ENCODE measurements at places on chromosomes 7 and 10.

- DNase-seq, result no peak
Measured at GRCh38 chr7:714251-714671, 12.2 kb upstream of the DNAAF5 start.

DNA sequence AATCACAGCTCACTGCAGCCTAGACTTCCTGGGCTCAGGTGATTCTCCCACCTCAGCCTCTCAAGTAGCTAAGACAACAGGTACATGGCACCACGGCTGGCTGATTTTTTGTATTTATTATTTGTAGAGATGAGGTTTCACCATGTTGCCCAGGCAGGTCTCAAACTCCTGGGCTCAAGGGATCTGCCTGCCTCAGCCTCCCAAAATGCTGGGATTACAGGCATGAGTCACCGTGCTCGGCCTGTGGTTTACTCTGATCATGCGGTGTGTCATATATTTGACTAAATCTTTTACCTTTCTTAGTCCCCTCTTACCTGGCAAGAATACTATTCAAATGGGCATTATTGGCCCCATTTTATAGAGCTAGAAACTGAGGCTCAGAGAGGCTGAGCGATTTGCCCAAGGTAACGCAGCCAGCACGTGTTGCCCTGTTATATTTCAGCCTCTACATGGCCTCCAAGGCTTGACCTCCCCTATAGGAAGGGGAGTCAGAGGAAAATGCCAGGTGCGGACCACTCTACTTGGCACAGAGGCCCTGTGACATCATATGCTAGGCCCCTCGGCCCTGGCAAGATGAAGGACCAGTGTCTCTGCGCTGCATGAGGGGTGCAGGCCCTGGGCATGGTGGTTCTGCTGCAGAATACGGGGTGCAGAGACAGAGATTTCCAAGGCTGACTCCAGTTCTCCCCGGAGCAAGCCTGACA lies 8.2 kb downstream of the ZCCHC24 start:
- DNase-seq, result no peak

DNA sequence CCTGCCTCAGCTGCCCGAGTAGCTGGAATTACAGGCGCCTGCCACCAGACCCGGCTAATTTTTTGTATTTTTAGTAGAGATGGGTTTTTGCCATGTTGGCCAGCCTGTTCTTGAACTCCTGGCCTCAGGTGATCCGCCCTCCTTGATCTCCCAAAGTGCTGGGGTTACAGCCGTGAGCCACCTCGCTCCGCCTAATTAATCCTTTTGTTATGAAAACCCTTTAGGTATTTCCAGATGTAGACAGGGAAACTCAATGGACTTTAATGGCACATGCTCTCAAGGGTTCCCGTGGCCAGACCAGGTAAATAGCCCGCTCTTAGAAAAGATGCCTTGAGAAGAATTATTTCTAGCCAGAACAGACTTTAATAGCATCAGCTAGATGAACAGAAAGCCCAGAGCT lies 19.7 kb upstream of the EXOC4 start:
- DNase-seq, result no peak

DNA sequence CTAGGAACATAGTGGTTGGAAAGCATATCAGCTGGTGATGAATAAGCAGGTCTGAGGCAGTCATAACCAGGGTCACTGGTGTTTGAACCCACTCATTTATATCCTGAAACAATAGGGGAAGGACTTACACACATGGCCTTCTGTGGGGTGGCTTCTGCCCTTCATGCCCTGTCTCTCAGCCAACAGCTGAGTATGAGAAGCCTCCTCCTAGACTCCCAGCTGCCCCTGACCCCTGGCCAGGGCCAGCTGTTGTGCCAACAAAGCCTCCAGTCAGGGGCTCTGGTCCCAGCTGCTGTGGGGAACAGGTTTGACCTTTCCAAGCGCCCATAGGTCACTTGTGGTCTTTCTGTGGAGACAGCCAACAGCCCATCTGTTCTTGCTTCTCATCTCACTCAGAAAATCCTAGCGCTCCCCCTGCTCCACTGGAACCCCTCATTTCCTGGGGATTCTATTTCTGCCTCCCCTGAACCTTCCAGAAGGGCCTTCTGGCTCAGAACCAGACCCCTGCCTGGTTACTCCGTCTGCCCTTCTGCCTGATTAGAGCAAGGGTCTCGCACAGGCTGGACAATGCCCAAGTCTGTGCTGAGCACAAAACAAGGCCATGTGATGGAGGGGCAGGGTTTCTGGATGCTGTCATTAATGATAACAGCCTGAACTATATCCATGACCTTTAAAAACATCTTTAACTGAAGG lies 9.7 kb upstream of the PURB start:
- DNase-seq, result no peak

DNA sequence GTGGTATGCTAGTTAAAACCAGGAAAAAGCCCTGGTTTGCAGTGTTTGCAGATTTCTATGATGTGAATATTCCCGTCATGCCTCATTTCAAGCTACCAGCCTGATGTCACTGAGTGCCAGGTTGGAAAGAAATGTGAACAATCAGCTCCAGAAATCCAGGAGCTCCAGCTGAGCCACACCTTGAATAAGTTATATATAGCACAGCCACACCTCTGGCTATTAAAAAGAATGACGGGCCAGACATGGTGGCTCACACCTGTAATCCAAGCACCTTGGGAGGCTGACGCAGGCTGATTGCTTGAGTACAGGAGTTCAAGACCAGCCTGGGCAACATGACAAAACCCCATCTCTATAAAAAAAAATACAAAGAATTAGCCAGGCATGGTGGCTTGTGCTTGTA lies 18.7 kb upstream of the SLF2 start:
- no peak for DNase-seq

- DNase-seq, result no peak
Measured at GRCh38 chr10:50788951-50789945, 49.5 kb downstream of the ASAH2B start.

- no peak for DNase-seq
Measured at GRCh38 chr10:50351483-50352146, 100.3 kb upstream of the ASAH2 start.

GRCh38 chr7:119967221-119967620 lies 305.8 kb upstream of the KCND2 start:
- DNase-seq, result no peak

- no peak for DNase-seq
Measured at GRCh38 chr10:75887992-75888680, 456.7 kb downstream of the LRMDA start.

DNA sequence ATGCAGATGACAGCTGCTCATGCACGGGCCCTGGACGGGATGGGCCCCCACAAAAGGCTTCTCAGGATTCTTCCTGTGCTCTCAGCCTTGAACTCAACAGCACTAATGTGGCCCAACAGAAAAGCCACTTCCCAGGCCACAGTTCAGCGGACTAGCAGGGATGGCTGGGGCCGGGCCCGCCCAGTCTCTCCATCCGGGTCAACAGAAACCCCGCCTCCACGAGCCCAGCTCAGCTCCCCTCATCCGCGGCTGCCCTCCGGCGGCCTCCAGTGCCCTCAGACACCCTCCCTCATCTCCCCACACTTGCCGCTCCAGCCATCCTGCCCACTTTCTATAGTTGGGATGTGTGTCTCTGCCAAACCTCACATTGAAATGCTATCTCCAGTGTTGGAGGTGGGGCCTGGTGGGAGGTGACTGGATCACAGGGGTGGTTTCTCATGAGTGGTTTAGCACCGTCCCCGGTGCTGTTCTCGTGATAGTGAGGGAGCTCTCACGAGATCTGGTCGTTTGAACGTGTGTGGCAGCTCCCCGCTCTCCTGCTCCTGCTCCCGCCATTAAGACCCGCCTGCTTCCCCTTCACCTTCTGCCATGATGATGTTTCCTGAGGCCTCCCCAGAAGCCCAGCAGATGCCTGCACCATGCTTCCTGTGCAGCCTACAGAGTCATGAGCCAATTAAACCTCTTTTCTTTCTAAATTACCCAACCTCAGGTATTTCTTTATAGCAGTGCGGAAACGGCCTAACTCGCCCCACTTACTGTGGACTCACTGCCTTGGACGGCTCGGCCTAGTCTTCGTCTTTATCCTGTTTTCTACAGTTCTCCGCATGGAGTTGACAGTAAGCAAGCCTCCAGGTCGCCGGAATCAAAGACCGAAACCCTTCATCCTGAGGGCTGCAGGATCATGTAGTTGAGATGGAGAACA lies 169.9 kb upstream of the RNF32 start:
- no peak for DNase-seq

DNA sequence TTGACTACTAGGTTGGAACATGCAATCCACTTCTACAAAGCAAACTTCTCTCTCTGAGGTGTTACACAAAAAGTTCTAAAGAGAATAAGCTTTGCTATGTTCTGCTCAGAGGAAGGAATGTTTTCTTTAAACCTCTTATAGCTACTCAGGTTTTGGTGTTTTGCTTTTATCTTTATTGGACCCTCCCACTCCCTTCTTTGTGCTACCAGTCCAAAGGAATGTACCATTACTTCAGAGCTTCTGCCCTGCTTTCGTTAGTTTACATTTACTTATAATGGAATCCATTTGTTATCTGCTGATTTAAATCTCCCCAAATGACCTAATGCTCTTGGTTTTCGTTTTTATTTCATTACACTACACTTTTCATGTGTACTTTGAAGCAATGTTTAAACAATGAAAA lies 154.9 kb downstream of the ATE1 start:
- DNase-seq, result no peak

- DNase-seq, result no peak
Measured at GRCh38 chr10:24153031-24153430, 55.9 kb upstream of the KIAA1217 start.

DNA sequence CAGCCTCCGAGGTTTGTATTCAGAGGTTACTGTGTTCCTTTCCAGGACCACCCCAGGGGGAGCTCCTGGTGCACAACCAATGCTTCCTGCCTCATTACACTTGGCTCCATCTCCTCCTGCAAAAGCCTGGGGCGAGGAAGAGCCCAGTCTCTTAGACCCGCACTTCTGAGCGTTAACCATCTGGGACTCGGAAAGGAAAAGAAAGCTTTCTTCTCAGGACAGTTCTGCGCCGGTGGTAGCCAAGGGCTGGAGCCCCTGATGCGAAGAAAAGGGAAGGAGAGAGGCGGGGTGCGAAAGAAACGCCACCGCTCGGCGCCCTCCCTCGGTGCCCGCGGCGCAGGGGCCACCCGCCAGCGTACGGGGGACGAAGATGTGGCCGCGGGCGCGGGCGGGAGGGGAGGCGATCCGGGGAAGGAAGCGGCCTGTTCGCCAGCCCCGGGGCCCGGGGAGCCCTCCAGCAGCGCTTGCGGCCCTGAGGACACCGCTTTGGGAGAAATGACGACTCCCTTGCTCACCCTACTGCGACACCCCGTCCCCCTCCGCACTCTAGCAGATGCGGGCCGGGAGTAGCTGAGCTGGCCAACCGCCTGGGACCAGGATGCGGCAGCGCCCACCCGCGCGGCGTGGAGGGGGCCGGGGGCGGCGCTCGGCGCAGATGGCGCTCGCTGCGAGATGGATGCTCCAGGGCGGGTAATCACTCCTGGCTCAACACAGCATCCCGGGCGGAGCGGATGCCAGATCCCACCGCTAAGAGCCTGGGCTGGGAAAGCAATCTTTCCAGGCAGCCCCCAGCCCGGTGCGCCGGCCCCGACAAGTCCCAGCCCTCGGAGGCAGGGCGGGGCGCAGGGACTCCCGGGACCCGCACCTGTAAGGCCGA lies 1.3 kb downstream of the NRCAM start:
- no peak for DNase-seq

- DNase-seq, result no peak
Measured at GRCh38 chr10:111004016-111004415, 72.8 kb upstream of the ADRA2A start.

- DNase-seq, result no peak
Measured at GRCh38 chr7:44194562-44195145, 5.4 kb upstream of the GCK start.

DNA sequence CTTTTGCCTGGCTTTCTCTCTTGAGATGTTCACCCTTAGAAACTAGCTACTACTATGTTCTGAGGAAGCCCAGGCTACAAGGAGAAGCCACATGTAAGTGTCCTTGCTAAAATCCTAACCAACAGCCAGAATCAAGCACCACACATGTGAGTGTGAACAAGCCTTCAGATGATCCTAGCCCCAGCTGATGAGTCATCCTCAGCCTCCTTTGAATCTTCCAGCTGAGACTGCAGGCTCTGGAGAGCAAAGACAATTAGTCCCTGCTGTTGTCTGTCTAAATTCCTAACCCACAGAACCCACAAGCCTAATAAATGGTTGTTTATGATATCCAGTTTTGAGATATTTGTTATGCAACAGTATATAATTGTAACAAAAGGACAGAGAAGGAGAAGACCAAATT lies 92.8 kb upstream of the TAC1 start:
- no peak for DNase-seq

DNA sequence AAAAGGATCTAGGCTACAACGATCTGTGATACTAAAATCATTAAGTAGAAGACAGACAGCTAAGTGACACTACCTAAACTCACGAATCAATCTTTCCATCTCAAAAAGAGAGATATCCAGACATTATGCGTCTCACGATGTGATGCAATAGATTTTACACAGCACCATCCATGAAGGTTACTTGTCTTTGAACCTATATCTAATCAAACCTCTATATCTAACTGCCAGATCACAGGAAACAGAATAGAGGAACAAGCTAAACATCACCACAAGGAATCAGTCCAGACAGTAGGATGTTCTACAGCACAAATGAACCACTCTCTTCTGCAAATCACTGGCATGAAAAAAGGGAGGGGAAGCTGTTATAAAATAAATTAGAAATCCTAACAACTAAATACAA lies 4.1 kb downstream of the RAPGEF5 start:
- DNase-seq, result no peak

- no peak for DNase-seq
Measured at GRCh38 chr7:205115-206010, 13.0 kb downstream of the FAM20C start.

DNA sequence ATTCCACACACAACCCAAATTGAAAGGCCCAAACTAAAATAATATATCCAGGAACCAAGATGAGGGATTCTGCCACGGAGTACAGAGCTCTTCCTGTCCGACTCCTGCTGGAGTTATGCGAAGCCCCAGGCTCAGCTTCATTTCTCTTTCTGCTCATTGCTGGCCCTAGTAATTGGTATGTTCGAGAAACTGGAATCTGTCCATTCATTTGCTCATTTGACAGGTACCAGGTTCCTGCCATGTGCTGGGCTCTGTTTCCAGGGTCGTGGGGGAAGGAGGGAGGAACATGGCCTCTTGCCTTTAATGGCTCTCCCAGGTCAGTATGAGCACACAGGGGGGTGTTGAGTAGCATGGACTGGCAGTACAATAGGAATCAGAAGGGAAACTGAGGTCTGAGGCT lies 179.2 kb upstream of the SHH start:
- no peak for DNase-seq

DNA sequence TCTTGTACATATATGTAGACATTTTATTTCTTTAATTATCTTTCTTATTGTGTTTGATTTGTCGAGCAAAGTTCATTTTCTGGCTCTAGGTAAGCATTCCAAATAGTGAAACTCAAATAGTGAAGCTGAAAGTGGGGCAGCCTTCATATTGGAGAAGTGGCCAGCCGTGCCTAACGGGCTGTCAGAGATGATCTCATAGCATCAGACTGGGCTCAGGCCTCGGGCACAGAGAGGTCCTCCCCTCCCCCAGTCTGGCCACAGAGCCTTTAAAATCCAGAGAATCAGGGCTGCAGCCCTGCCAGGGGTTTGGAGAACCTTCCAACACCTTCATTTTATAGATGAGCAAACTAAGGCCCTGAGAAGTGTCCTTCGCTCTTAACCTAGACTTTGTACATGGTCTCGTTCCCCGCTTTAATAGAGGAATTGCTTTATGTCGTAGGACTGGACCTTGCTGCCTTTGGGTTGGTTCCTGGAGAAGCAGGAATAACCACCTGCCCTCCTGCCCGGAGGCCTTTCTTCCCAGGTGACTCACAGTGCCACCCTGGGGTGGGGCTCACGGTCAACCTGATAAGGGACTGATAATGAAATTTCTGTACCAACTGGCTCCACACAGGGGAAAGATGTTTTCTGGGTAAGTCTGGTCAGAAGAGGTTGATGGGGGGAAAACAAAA lies 7.3 kb downstream of the TSPAN15 start:
- no peak for DNase-seq

Data from activated CD8-positive, alpha-beta memory T cell treated with anti-CD3 and anti-CD28 coated beads for 48 hours (primary cell).